Cortex of kidney (tissue), 1 donor: ENCODE measurements at places on chromosomes 4 and X.

DNA sequence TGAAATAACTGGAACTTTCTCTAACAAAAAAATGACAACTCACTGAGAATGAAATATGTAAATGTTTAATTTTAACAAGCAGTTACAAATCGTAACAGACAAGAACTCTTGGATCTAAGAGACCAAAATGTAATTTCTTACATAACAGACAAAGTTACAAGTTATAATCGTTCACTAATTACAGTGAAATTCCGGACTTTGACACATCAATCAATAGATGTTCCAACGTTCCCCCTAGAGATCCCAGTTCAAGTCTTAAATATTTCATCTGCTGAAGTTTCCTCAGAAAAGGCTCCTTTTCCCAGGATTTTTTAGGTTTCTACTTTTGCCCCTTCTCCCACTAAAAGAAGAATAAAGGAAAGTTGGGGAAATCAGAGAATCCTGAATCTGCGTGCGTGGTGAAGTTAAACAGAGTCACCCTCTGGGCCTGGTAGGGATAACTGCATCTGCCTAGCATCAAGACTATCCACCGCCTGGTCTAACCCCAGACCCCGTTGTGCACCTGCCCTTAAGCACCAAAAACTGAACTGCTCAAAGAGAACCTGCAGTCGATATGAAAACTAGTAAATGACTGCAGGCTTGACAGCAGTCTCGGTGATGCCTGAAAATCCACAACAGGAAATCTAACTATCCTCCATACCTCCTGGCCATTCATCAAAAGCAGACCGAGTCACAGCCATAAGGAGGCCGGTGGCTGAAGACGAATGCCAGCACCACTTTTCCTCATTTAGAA lies 2.3 kb downstream of the IRF2 start:
- no peak for DNase-seq

DNA sequence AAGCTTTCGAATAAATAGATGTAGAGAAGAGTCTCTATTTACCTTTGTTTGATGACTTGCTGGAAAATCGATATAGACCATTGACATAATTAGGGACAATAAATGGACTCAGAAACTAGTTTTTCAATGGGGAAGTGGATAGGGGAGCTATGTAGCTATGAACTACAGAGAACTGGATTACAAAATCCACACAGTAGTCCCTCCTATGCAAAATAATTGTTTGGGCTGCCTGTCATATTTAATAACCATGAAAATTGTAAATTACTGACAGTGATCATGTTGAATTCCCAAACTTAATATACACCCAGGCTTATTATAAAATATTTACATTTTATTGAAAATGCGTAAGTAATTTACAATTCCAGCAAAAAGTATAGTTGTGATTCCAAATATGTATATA lies 333.1 kb upstream of the FAM241A start:
- DNase-seq: no peak

GRCh38 chr4:151700566-151701316 lies 60.1 kb downstream of the GATB start:
- DNase-seq: no peak

DNA sequence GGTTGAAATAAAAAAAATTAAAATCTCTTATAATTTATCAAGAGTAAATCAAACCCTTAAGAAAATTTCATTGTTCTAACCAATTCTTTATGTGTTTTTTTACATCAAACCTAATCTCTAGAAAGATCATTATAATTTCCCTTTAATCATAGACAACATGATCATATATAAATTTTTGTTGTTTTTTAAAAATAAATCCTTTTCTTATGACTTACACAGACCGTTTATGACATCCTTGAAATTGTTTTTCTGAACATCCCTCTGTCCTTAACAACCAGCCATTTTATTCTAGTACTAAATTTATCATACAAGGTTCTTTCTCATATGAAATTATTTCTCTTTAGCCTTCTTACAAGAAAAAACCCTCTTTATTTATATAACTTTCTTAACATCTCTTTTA lies 62.7 kb upstream of the GABRE start:
- no peak for DNase-seq

GRCh38 chr4:140943486-140944198 lies 187.5 kb upstream of the TBC1D9 start:
- no peak for DNase-seq

DNA sequence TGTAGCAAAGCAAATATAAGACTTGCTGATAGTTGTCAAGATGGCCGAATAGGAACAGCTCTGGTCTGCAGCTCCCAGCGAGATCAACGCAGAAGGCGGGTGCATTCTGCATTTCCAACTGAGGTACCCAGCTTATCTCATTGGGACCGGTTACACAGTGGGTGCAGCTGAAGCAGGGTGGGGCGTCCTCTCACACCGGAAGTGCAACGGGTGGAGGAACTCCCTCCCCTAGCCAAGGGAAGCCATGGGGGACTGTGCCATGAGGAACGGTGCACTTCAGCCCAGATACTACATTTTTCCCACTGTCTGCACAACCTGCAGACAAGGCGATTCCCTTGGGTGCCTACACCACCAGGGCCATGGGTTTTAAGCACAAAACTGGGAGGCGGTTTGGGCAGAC lies 382.3 kb upstream of the EMCN start:
- no peak for DNase-seq

GRCh38 chrX:134646691-134647090 lies 11.6 kb downstream of the PLAC1 start:
- DNase-seq: no peak

GRCh38 chrX:35351795-35352483 lies 409.3 kb downstream of the FAM47B start:
- DNase-seq: no peak

GRCh38 chr4:16411501-16412085 lies 185.3 kb upstream of the TAPT1 start:
- DNase-seq: no peak

GRCh38 chr4:24053934-24054333 lies 164.1 kb upstream of the PPARGC1A start:
- no peak for DNase-seq

DNA sequence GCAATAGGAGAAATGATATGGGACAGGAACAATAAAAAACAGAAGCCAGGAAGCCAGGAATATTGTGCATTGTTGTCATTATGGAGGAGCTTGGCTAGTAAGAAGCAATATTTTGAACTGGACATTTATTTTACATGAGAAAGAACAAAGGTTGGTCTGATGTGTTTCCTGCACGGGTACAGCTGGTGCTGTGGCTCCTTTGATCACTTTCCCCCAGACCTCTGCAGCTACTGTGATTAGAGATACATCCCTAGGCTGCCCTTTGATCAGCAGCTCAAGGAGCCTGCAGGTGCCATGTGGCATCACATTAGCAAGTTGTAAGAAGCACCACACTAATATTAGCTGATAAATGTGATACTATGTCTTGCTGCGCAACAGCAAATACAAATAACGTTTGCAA lies 2.5 kb downstream of the PDGFC start:
- no peak for DNase-seq

DNA sequence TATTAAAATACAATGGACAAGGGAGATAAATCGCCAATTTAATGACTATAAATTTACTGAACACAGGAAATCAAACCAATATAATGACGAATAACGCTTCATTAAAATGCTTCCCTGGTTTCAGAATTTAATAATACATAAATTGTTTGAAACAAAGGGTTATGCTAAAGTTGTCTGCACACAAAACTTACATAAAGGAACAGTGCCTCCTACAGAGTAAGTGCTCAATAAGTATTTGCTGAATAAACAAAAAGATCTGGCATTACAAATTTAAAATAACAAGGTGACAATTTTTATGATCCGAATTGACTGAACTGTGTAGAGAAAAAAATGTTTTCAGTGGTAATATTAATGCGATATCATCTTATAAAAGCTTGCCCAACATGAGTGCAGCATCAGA lies 69.6 kb downstream of the NOCT start:
- DNase-seq: no peak

- DNase-seq: no peak
These were observed 205.9 kb downstream of the STIM2 start for GRCh38 chr4:27066591-27066990.

DNA sequence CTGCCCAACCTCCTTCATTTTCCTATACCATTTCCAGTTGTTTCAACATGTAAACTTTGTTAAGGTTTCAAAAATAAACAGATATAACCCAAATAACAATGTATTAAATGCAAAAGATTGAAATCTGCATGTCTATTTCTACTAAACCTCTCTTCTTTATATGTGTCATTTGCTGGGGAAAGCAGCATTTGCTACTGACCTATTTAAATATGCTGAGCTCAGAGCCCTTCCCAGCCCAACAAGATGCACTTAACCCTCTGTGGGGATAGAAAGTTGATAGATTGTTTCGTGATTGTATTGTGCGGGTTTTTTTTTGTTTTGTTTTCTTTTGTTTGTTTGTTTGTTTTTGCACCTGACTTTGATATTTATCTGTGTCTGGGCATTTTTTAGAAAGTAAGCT lies 139.5 kb downstream of the UCHL1 start:
- DNase-seq: no peak

- DNase-seq: no peak
These were observed 588.0 kb downstream of the CCSER1 start for GRCh38 chr4:90715242-90715641.

DNA sequence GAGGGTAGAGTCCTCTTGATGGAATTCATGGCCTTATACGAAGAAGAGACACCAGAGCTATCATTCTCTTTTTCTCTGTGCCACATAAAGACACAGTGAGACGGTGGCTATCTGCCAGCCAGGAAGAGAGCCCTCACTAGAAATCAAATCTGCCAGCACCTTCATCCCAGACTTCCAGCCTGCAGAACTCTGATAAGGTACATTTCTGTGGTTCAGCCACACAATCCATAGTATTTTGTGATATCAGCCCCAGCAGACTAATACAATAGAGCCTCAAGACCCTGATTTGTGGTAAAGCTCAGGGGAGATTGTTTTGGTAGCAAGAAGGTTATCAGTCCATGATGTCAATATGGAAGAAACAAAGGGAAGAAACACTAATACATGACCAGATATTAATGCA lies 1213.2 kb downstream of the NLGN4X start:
- DNase-seq: no peak

DNA sequence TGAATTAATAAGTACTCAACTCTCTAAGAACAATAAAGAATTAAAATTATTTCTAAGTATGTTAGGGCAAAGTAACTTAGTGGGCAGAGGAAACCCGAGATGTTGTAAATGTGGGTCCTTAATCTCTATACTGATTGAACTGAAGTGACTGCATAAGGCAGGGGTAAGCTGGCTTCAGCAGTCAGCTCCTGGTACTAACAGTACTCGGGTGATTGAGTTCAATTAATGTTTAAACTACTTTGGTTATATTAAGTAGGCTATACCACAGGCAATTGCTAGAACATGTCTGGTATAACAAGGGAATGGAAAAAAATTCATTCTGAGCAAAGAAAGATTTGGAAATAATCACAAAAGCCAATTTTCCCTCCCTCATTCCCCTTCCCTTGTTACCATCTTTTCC lies 90.7 kb downstream of the LNX1 start:
- no peak for DNase-seq

DNA sequence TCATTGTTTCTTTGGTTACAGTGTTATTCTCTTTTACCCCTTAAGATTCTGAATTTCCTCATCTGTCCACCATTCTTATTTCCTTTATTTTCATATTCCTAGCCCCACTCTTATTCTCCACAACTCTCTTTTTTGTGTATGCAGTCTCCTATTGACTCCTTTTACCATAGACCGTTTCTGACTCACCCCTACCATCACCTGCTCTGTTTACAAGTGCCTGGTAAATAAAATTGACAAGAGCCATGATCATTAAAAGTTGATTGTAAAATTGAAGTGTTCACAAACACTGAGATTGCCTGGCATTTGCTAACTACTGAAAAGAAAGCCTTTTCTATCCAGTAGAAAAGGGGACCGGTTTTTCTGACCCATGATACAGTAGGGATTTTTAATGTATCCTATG lies 54.4 kb downstream of the MRPL1 start:
- no peak for DNase-seq

GRCh38 chr4:146436423-146437162 lies 85.1 kb downstream of the SLC10A7 start:
- no peak for DNase-seq

DNA sequence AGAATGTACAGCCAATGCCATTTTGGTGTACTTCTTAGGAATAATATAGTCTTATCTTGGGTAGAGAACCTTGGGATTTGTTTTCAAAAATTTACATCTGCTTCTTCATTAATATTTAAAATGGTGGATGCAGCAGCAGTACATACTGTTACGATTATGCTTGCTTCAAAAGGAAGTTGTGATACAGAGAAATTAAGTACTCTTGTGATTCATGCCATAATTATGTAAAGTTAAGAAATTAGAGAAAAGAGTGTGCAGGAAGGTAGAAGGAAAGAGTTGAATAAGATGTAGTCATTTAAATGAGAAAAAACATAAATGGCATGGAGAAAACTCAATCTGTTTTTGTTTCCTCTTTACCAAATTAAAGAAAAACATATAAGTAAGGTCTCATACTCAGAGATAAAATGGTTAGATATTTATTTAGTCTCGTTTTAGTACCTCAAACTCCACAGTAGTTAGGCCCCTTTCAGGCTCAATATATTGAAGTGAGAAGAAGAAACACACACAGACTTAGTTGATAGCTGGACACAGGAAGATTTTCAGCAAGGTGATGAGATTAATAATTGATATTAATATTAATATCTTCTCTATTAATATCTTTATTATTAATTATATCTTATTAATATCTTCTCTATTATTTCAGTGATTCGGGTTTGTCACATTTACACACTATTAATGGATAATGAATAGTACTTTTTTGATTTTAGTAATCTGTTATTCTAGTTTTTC lies 70.1 kb upstream of the HPGD start:
- no peak for DNase-seq

DNA sequence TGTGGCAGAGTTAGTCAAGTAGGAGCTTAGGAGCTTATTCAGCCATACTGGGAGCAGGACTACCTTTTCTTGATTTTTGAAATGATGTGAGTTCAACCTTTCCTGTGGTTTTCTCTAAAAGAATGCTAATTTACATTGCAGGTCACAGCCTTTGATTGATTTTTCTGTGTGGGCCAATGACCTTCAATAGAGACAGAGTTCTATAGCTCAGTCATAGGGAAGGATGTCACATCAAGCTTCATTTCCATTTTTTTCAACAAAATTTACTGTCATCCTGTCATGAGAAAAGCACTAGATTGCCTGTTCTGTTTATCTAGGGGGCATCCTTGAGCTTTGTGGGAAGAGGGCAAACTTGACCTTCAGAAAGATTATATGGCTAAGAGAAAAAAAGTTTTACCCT lies 448.7 kb downstream of the MID1IP1 start:
- DNase-seq: no peak

- no peak for DNase-seq
These were observed 272.2 kb downstream of the FRMPD4 start for GRCh38 chrX:12410523-12410922.

- DNase-seq: no peak
These were observed 81.4 kb downstream of the FBXW7 start for GRCh38 chr4:152454398-152455011.
